Amniotic epithelial cell (primary cell): ENCODE measurements at places on chromosomes 1 and 21.

DNA sequence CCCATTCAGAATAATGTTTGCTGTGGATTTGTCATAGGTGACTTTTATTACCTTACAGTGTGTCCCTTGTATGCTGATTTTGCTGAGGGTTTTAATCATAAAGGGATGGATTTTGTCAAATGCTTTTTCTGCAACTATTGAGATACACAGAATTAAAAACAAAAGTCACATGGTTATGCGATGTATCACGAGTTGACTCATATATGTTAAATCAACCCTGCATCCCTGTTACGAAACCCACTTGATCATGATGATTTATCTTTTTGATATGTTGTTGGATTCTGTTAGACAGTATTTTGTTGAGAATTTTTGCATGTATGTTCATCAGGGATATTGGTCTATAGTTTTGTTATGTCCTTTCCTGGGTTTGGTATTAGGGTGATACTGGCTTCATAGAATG is 10.7 kb upstream of the OR2T34 start:
- no peak for DNase-seq

DNA sequence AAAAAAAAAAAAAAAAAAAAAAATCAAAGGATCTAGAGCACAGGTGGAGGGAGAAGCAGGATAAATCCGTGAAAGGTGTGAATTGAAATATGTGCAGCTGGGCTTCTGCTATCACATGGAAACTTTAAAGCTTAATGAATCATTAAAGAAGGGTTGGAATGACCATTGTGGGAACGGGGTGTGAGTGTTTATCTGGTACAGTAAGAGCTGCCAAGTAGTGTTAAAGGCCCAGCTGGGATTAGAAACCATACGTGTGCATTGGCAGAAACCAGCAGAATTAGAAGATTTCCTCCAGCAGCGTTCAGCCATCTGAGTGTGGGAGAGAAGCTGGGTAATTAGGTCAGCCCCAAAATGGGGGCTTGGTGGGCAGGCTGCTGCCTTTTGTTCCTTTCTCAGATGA is 13.5 kb downstream of the FALEC start:
- DNase-seq = peak; percentile 89

DNA sequence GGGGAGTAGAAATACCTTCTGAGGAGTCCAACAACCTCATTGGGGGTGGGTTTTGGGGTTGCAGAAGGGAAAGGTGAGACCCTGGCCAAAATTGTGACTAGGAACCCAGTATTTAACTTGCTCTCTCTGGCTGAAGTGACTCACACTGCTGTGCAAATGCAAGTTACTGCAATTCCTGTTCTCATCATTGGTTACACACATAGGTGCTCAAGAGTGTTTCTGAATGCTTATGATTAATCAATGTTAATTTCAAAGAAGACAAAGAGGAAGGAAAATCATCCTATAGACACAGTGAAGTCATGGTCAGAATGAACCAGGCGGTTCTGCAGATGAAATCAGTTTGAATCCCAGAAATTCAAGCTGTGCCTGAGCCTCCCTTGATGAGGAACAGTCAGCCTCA is 3.1 kb downstream of the ASCL5 start:
- DNase-seq = no peak

GRCh38 chr21:38527737-38528136 is 29.5 kb upstream of the ERG start:
- no peak for DNase-seq

DNA sequence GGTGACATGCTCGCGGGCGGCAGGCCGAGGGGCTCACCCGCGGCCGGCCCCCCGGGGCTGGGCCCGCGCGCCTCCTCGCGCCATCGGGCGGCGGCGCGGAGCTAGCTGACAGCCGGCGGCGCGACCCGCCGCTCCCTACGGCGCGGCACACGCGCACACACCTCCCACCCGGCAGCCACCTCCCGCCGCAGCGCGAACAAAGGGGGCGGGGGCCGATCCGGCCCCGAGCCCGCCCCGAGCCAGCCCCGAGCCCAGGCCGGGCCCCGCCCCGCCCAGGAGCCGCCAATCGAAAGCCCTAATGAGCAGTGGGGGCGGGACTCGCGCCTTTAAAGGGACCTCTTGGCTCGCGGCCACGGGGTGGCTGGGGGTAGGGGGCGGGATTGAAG is at the start of gene KIF21B:
TSS of gene KIF21B (minus strand) at position 198 of the 386 bp plus-strand sequence. CDS start 331 bp downstream, outside the sequence.
- DNase-seq = peak; percentile 22

DNA sequence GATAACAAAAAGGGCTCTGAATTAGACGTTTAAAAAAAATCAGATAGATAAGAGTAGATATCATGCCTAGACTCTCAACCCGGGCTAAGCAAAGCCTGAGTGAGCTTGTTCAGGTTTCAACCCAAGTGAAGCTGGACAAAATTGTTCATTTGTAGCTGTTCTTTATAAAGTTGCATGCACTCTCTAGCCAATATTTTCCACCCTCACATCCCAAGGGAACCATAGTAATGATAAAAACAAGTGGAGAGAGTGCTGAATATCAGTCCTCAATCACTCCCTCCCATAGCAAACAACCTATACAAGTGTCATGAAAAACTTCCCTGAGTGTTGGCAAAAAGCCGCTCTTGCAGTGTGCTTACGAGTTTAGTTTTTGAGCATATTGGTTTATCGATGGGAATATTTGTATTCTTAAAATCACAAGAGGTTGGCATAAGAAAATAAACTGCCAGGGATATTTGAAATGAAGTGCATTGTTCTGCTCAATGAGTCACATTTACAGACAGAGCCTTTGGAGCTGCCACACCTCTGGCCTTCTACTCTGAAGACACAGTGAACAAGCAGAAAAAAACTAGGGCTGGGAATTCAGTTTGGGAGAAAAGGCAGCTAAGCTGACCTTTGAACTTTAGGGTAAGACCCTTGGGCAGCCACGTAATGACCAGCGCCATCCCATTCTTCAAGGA is 2.2 kb upstream of the CLCA2 start:
- DNase-seq = no peak

DNA sequence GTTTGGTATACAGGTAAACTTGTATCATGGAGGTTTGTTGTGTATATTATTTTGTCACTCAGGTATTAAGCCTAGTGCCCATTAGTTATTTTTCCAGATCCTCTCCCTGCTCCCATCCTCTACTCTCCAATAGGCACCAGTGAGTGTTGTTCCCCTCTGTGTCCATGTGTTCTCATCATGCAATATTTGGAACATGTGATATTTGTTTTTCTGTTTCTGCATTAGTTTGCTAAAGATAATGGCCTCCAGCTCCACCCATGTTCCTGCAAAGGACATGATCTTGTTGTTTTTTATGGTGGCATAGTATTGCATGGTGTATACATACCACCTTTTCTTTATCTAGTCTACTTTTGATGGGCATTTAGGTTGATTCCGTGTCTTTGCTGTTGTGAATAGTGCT is 10.9 kb downstream of the PHACTR4 start:
- DNase-seq = no peak

GRCh38 chr1:10638559-10639005 is 157.9 kb downstream of the CASZ1 start:
- no peak for DNase-seq

DNA sequence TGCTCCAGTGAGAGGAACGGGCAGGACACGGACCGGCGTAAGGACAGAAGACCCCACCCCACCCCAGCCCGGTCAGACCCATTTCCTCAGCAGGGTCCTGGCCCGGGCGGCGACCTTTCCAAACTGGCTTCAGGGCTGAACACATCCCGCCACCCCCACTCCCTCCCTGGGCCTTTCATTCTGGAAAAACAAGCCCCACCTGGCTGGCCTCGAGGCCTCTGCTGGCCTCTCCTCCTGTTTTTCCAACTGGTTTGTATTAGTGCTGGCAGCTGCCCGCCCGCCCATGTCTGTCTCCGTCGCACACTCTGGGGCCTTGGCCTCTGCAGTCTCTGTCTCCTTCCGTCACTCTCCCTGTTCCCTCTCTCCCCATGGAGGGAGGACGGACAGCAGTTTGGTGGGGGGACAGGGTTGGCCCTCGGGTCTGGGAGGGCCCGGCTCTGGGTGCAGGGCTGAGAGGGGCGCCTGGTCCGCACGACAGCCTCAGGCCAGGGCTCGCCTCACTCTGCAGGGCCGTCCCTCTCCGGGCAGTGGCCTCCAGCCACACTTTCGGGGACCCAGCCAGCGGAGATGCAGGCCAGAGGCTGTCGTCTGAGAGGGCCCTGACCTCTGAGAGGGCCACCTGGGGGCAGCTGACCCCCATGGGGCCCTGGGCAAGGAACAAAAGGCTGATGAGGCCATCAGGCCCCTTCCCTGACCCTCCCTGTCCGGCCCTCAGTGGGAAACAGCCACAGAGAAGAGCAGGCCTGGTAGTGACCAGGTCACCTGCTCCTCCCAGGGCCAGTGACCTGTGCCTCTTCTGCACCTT is 1.5 kb upstream of the MXRA8 start:
- peak; percentile 45 for DNase-seq

- DNase-seq = no peak
These were observed 12.3 kb upstream of the FGR start for GRCh38 chr1:27647328-27647727.

GRCh38 chr1:228913626-228914414 is 178.5 kb downstream of the RHOU start:
- no peak for DNase-seq

- no peak for DNase-seq
These were observed 16.7 kb downstream of the SLC25A33 start for GRCh38 chr1:9555942-9556341.

- DNase-seq = no peak
These were observed 162.6 kb downstream of the TNR start for GRCh38 chr1:175580841-175581240.

GRCh38 chr1:92031281-92032110 is 1.7 kb downstream of the EPHX4 start:
- no peak for DNase-seq

- DNase-seq = no peak
These were observed 363.4 kb downstream of the PDE4B start for GRCh38 chr1:66156144-66156543.

GRCh38 chr1:7177438-7178146 is 392.3 kb downstream of the CAMTA1 start:
- no peak for DNase-seq

GRCh38 chr1:4585705-4586104 is 68.7 kb upstream of the AJAP1 start:
- no peak for DNase-seq

DNA sequence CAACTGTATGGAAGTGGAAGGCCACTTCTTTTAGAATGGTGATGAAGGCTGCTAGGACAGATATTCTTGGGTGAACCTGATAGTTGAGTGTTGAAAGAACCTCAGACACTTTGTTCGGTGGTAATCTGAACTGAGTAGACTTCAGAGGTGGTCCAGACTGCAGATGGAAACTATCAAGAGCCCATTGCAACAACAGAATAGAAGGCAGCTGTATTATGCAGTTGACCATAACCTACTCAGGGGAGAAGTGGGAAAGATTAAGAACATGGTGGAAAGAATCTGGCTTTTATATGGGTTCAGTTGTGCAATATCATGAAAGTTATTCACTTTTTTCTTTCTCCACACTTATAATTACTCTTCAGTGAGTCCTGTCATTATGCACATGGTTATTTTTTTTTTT is 194.0 kb downstream of the KCNK2 start:
- no peak for DNase-seq

DNA sequence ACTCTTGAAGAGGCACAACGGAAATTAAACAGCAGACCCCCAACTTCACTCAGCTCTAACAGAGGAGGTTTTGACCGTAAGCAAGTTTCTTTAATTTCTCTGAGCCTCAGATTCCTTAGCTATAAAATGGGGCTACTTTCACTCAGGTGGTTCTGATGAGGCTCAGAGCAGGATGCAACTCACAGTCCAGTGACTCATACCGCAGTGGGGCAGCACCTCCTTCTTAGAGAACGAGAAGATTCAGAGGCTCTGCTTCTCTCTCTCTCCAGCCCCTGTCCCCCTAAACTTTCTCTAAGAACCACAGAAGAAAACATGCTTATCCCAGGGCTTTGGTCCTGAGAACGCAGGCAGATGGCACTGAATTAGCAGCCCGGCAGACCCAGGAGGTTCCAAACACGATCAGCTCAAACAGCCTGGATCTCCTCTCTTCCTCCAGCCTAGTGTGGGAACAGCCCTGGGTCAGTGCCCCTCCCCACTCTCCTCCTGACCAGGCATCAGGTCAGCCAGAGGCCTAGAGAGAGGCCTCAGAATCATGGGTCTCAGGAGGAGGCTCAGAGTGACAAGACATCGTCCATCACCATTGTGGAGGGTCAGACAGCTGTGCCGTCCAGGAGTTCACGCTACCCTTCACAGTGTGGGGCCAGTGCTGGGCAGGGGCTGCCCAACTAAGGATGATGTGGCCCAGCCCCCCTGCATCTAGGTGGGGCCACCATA is 433.0 kb downstream of the PTPRU start:
- DNase-seq = no peak

DNA sequence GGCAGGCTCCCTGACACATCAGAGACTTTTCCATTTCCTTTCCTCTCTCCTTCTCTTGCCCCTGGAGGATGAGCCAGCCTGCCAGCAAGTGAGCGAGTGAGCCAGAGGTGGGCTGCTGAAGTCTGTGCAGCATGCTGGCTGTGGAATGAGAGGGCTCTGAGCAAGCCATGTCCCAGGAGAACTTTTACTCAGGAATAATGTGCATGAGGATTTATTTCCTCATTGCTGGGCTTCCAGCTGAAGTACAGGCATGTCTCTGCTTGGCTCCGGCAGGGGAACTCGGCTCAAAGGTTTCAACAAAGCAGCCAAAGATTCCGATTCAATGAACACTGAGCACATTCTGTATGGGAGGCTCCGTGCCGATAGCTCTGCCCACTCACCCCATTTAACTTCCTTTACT is 43.7 kb downstream of the UBIAD1 start:
- DNase-seq = no peak

- peak; percentile 31 for DNase-seq
These were observed 1.3 kb downstream of the SMG5 start for GRCh38 chr1:156281281-156281680.

DNA sequence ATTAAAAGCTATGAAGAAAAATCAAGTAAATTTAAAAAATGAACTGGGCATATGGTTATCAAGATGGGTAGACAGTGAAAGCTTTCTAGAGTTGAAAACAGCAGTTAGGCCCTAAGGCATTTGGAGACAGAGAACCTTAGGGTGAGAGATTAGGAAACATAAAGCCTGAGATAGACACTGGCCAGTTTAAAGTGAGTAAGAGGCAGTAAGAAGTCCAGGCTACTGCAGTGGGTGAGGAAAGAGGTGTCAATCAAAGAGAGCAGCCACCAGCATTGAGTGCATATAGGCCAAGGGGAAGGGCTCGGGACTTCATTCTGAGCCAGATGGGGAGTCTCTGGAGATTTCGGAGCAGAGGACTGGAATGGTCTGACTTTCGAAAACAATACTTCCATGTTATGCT is 1360.5 kb upstream of the ADGRL4 start:
- peak; percentile 15 for DNase-seq

GRCh38 chr1:67831850-67832513 is 1.3 kb downstream of the GNG12 start:
- DNase-seq = peak; percentile 75

DNA sequence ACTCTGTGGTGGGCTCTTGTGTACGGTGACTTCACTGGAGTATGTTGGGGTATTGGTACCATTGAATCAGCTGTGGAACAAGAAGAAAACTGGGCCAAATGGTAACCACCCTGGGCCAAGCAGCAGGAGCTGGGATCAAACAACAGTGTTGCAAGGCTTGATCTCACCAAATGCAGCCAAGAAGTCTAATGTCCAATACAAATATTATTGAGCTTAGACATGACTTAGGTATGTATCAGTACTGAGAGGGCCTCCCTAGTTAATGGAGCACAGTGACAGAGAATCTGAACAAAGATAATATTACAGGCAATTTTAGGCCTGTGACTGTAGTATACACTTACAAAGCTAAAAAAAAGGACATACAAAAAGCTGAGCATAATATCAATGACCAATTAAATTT is 604.8 kb downstream of the PLA2G4A start:
- no peak for DNase-seq

- no peak for DNase-seq
These were observed 228.1 kb downstream of the AKT3 start for GRCh38 chr1:243621973-243622372.

- DNase-seq = peak; percentile 69
These were observed 26.3 kb downstream of the CLEC20A start for GRCh38 chr1:178470411-178470960.
